ENCODE measurements at places on chromosomes 13 and 19. TPM values are rescaled to one million over a fixed set of nuclear protein-coding genes. Genes with fewer than 3 reads are reported as not detected.

LYL1 gene
- 17.3 TPM for total RNA-seq

AP1M2 gene
- not detected for total RNA-seq

ZNF419 gene
- 7.0 TPM for total RNA-seq

ZNF222 gene
- total RNA-seq = 5.4 TPM

TSKS gene
- under 0.01 TPM for total RNA-seq

Data from lung microvascular endothelial cell (primary cell).